ENCODE measurements at places on chromosomes 1 and 21. TPM values are rescaled to one million over a fixed set of nuclear protein-coding genes. Genes with fewer than 3 reads are reported as not detected.

DNA sequence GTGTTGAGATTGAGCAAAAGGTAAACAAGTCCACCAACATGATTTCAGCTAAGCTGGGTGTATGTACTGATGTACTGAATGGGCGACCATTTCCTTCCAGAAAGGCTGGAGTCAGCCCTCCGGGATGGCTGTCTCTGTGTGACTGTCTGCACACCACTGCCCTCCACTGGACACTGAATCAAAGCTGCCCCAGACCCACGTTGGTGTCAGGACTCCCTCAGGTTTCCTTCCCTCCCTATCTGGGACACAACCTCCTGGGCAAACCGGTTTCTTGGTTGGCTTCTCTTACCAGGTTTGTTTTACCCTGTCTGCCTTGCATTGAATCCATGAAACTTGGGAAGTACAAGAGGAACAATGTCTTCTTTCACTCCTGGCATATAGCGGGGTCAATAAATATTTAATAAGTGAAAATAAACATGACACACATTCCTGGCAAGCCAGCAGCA is 5.3 kb upstream of the SRP9 start:
- H3K27ac ChIP-seq, result no peak overlapping the region
- H3K36me3 ChIP-seq, result no peaks in the 10 kb centered on the region
- no peaks in the 10 kb centered on the region for H3K27me3 ChIP-seq
- no peak overlapping the region for H3K4me3 ChIP-seq

DNA sequence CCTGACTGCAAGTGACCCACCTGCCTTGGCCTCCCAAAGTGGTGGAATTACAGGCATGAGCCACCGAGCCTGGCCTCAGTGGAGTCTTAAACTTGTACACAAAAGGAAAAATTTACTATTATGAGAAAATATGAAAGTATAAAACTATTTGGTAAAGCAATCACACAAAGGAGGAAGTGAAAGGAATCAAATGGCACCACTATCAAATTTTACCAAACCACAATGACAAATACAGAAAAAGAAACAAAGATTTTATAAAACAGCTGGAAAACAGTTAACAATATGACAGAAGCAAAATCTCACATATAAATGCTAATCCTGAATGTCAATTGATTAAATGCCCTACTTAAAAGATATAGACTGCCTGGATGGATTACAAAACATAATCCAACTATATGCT is 42.1 kb upstream of the NEGR1 start:
- H3K27ac ChIP-seq, result no peak overlapping the region
- peaks cover 5% of the 10 kb centered on the region for H3K4me1 ChIP-seq
- no peaks in the 10 kb centered on the region for H3K36me3 ChIP-seq
- no peak overlapping the region for H3K4me3 ChIP-seq
- no peak for DNase-seq
- H3K27me3 ChIP-seq, result no peaks in the 10 kb centered on the region

- no peak overlapping the region for H3K27ac ChIP-seq
- H3K4me3 ChIP-seq, result no peak overlapping the region
- no peaks in the 10 kb centered on the region for H3K36me3 ChIP-seq
- no peak for DNase-seq
Measured at GRCh38 chr21:30200000-30200399, 15.9 kb downstream of the CLDN8 start.

SYTL1 gene
- total RNA-seq, result 312 TPM

DNA sequence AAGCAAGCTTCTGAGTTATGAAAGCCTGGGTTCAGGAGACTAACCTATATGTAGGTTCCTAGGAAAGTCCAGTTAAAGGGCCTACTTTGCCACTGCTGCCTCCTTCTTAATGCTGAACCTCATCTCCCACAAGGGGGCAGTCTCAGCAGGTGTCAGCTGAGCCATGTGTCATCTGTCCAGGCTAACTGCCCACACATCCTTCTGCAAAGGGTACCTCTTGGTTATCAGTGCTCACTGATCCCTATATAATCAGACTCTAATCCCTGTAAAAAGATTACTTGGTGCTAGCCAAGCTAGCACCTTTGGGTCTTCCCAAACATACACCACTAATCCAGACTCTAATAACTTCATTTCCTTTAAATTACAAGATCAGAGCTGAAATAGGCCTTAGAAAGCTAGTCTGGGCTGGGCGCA is 9.0 kb downstream of the PRDX1 start:
- no peaks in the 10 kb centered on the region for H3K4me1 ChIP-seq
- H3K27me3 ChIP-seq, result no peaks in the 10 kb centered on the region
- H3K36me3 ChIP-seq, result peaks cover 73% of the 10 kb centered on the region
- no peak overlapping the region for H3K27ac ChIP-seq
- DNase-seq, result peak; percentile 43
- H3K4me3 ChIP-seq, result no peak overlapping the region

GRCh38 chr1:4033713-4034112 is 133.6 kb upstream of the C1orf174 start:
- H3K36me3 ChIP-seq, result no peaks in the 10 kb centered on the region
- no peak for DNase-seq
- no peak overlapping the region for H3K27ac ChIP-seq

GRCh38 chr1:22379566-22379965 is 72.1 kb upstream of the ZBTB40 start:
- H3K27me3 ChIP-seq, result no peaks in the 10 kb centered on the region
- H3K4me1 ChIP-seq, result no peaks in the 10 kb centered on the region
- no peak for DNase-seq
- no peak overlapping the region for H3K27ac ChIP-seq
- no peaks in the 10 kb centered on the region for H3K36me3 ChIP-seq

GRCh38 chr1:112472142-112472541 is 36.6 kb upstream of the WNT2B start:
- H3K36me3 ChIP-seq, result no peaks in the 10 kb centered on the region
- H3K4me1 ChIP-seq, result peaks cover under 1% of the 10 kb centered on the region
- no peak overlapping the region for H3K27ac ChIP-seq
- no peak for DNase-seq

- DNase-seq, result no peak
- no peaks in the 10 kb centered on the region for H3K4me1 ChIP-seq
- no peaks in the 10 kb centered on the region for H3K36me3 ChIP-seq
- H3K27ac ChIP-seq, result no peak overlapping the region
- no peak overlapping the region for H3K4me3 ChIP-seq
- H3K27me3 ChIP-seq, result no peaks in the 10 kb centered on the region
Measured at GRCh38 chr1:78843546-78843945, 163.0 kb downstream of the ADGRL4 start.

TNFRSF4 gene
- 15.7 TPM for total RNA-seq

Measured in natural killer cell (primary cell).